NCI-H1930 (cell line): ENCODE measurements at places on chromosomes 1 and 21.

DNA sequence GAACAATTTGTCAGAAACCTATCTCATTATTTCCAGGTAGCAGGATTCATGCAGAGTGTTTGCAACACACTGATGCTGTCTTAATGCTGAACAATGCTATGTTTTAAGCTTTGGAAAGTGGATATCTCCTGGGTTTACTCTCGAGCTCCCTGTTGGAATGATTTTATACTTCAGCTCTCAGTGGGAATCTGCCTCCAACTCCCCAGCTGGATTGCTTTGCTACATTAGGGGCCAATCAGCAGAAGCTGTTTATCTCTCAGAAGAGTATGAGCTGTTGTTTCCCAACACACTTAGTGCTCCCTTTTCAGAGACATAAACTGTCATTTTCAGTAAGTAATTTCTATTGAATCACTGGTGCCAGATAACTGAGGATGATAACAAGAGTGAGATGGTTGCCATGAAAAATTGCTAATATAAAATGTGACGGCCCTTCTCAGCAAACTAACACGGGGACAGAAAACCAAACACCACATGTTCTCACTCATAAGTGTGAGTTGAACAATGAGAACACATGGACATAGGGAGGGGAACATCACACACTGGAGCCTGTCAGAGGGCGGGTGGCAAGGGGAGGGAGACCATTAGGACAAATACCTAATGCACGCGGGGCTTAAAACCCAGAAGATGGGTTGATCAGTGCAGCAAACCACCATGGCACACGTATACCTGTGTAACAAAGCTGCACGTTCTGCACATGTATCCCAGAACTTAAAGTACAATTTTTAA is 265.9 kb upstream of the RUNX1 start:
- DNase-seq, result no peak

DNA sequence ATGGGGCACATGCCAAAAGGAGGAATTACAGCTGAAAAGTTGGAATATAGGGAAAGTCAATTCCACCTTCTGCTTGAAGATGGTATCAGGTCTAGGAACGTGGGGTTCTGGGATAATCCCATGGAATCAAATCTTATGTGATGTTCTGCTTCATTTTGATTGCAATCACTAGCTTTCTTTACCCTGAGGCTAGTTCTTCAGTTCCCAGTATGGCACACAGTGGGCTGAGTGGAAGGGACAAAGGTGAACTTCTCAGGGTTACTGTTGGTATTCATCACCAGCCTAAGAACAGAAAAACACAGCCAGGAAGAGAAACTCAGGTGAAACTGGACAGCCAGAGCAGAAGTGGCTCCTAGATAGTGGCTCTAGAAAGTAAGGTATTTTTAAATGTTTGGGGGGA is 117.8 kb downstream of the TNFSF18 start:
- no peak for DNase-seq

DNA sequence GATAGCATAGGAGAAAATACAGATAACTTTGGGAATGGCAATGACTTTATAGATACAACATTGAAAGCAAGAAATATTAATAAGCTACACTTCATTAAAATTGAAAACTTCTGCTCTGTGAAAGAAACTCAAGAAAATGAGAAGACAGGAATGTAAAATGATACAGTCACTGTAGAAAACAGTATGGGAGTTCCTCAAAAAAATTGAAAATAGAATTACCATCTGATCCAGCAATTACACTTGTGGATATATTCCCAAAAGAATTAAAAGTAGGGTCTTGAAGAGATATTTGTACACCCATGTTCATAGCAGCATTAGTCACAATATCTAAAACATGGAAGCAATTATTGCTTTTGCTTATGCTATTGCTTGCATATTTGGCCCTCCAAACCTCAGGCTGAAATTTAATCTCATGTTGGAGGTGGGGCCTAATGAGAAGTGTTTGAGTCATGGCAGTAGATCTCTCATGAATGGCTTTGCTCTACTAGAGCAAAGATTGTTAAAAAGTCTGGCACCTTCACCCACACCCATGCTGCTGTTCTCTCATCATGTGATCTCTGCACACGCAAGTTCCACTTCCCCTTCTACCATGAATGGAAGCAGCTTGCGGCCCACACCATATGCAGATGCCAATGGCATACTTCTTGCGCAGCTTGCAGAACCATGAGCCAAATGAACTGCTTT is 15.3 kb upstream of the AHCYL1 start:
- no peak for DNase-seq

DNA sequence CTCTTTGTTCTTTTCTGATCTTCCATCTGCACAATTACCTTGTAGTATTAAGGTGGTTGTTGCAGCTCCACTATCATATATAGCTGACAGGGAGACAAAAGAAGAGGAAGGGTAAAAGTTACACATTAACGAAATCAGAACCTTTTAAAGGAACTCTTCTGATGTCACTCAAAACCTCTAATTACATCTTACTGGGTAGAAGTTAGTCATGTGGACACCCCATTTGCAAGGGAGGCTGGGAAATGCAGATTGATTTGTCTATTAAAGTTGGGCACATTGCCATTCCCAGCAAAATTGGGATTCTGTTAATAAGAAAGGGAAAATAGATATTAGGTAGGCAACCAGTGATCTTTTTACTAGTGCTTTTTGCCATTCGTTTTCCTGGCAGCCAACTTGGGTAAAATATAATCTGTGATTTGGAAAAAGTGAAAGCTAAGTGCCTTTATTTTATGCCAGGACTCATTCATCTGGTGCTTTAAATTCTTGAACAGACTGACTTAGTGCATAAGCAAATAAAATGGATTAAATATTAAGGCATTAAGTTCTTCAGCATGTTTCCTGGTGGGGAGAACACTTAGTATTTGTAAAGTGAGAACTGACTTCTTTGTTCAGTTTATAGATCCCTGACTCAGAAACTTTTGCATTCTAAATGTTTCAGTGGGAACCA is 71.3 kb downstream of the DNM3 start:
- no peak for DNase-seq

DNA sequence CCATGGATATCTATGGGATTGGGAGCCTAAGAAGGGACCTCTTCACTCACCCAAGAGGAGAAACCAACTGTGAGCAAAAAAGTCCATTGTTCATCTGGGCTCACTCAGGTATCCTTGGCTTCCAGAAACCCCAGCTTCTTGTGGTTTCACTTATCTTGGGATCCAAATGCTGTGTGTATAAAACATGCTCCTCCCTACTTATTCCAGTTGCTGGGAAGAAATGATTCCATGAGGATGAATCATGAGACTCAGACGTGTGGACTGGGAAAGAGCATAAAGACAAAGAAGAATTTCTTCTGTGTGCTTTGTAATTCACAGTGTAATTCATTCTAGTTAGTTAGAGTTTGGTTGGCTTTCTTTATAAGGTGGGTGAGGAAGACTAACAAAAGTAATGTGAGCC is 283.7 kb downstream of the ZNF648 start:
- DNase-seq, result no peak

GRCh38 chr21:43645136-43645891 is 14.0 kb downstream of the HSF2BP start:
- DNase-seq, result no peak

GRCh38 chr1:150225546-150225945 is 10.4 kb downstream of the ANP32E start:
- DNase-seq, result no peak

DNA sequence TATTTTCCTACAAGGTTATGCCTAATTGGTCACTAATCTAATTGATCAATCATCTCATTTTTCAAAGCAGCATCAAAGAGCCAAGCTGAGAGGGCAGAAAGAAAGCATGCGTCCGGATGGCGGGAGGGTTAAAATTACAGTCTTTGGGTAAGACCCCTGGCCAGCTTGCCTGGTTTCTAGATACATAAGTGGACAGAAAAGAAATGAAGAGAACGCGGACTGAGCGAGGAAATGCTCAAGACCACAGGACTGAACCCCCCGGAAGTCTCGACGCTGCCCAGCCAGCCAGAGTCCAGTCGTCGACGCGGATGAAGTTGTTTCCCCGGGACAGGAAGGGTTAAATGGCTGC is 297.2 kb downstream of the OMA1 start:
- no peak for DNase-seq

GRCh38 chr1:93675931-93676330 is 5.7 kb downstream of the BCAR3 start:
- no peak for DNase-seq

DNA sequence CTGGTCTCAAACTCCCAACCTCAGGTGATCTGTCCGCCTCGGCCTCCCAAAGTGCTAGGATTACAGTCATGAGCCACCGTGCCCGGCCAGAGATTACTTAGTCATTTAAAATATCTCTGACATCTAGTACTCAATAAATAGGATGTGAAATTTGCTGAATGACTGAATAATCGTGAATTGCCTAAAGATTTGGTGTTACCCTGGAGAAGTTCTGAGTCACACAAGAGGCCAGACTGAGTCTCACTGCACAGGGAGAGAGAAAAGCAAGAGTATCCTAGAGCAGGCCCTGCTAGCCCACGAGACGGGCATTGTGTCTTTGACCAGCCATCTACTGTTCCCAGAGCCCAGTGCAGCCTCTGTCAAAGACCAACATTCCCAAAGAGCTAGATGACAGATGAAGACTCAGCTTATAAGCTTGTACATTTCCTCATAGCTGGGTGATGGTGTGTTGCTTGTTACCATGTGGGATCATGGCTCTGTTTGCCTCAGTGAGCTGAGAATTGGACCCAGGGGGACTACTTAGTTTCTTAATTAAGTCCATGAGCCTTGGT is 5.6 kb upstream of the EIF4G3 start:
- DNase-seq, result no peak

- no peak for DNase-seq
Observed at GRCh38 chr1:6141592-6141991, 38.5 kb downstream of the CHD5 start.

DNA sequence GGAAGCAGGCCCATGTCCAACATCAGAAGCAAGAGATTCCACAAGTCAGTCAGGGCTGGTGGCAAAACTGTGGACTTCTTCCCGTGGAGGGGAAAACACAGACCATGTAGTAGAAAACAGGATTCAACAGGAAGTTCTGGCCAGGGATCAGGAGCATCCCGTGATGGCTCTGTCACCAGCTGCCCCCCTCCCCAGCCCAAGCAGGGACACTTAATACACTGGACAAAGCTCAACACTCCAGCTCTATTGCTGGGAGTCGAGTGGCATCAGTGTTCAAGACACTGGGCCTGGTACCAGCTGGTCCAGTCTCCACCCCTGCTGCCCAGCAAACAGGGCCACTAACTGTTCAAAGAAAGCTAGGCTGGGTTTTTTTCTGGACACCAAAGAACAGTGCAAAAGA is 3.7 kb downstream of the SLC45A3 start:
- DNase-seq, result no peak

GRCh38 chr1:172341697-172342096 is 78.8 kb upstream of the C1orf105 start:
- no peak for DNase-seq

DNA sequence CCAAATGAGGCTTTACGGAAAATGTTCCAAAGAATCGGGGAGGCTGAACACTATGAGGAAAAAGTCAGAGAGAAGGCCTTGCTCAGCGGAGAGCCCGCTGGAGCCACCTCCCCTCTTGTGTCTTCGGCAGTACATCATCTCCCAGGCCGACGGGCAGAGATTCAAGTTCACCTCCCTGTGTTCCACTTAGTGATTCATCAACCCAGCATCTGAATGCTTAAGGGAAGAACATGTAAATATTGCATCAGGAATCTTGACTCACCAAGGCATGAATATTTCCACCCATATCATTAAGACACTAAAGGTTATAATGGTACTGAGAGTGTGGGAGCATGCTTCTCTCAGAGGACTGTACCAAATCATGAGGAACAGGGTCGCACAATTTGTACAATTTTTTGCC is 172.5 kb downstream of the ST6GALNAC5 start:
- DNase-seq, result no peak

DNA sequence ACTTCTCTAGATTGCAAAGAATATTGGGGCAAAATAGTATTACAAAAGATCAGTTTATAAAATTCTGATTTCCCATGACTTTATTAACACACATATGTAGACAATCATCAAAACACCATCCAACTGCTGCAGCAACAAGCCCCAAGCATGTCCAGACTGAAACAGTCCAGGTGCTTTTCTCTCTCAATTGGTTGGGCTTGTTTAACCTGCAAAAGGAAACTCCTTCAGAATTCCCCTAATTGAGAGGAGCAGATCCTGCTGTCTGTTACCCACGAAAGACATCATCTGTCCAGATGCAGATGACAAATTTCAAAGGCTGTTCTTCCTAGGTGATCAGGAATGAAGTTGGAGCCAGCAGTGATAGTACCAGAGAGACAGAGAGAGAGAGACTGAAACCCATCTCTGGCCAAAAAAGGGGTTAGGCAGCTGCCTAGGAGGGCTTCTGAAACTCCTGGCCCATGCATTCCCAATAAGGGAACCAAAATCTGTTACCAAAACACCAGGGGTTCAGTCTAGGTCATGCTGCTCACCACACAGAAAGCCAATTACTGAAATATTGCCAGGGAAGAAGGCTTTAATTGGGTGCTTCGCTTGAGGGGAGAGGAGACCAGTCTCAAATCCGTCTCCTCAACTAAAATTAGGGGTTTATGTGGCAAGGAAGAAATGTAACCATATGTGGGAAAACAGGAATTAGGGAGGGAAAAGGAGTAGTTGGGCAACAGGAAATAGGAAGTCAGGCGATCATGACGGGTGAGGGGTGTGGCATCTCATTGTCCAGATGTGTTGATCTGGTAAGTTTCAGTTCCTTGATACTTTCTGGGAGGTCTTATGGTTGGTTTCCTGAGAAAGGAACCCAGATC is 34.7 kb upstream of the RGL1 start:
- no peak for DNase-seq

DNA sequence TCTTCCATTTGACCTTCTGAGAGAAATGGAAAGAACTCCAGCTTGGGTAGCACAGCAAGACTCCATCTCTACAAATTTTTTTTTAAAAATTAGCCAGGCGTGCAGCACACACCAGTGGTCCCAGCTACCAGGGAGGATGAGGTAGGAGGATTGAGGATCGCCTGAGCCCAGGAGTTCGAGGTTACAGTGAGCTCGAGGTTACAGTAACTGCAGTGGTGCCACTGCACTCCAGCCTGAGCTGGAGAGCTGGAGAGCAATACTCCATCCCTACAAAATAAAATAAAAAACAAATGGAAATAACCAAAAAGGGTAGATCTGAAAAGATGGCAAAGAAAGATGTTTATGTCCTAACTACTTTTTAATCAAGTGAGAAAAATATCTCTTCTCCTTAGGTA is 14.5 kb downstream of the POGZ start:
- DNase-seq, result no peak

DNA sequence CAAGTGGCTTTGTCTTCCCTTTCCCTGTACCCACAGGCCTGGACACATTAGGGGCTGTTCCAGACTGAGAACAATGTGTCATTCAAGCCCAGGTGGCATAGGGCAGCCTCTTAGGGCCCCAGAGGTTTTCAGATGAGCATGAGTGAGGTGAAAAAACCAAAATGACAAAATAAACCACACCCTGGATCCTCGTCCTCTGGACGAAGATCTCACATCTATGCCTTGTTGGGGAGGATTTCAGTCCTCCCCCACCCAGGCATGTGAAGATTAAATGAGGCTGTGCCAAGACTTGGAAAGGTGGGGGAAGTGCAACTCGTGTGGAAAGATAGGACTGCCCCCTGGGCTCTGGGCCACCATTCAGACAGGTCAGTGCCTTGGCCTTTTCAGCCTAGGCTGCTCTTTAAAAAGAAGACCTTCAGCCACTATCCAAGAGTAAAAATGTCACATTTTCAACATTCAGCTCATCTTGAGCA is 32.8 kb upstream of the IL19 start:
- DNase-seq, result no peak

- no peak for DNase-seq
Observed at GRCh38 chr1:177044390-177044789, 120.1 kb downstream of the ASTN1 start.
